T-helper 17 cell (primary cell): ENCODE measurements at places on chromosomes 7 and 10.

- DNase-seq: no peak
These were observed 33.7 kb upstream of the TMEM26 start for GRCh38 chr10:61486738-61487396.

DNA sequence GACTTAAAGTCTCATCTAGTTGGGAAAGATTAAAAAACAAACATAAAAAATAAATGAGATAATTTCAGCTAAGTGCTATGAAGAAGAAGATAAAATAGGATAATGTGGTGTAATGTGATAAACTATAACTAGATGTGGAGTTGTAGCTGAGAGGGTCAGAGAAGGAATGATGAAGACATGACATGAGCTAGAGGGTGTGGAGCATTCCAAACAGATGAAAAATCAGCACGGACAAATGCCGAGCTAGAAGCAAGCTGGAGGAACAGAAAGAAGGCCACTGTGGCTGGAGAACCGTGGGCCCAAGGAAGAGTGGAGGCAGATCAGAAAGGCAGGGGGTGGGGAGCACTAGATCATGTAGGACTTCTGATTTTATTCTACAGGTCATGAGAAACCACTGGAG is 70.6 kb downstream of the CDK6 start:
- no peak for DNase-seq

- DNase-seq: no peak
These were observed 174.1 kb downstream of the RPS24 start for GRCh38 chr10:78207776-78208175.

- DNase-seq: no peak
These were observed 1.6 kb downstream of the FRMD4A start for GRCh38 chr10:14328881-14329672.

GRCh38 chr7:36273836-36274235 is 115.8 kb upstream of the ANLN start:
- no peak for DNase-seq

DNA sequence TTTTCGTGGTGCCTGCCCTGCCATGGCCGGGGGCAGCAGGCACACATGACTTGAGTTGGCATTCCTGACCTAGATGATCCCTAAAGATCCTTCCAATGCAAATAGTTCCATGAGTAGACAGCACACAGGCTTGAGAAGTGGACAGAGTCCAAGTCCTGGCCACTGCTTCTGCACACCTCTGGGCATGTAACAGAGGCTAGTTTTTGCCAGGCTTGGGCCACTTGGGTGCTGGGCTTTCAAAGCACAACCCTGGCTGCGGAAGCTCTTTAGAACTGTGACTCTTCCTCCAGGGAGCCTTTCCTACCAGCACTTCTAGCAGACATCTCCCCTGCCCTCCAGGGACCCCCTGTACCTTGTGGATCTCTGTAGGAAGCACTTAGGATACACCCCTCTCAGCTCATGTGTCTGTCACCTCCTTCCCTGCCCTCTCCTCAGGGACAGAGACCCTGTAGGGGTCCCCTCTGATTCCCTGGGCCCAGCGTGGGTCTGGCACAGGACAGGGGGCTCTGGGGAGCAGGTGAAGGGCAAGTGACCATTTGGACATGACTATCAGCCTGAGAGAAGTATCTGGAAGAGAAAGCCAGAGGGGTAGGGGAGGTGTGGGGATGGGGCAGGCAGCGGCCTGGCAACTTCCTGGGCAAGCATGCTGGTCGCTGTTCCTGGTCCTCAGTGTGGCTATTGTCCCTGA is 36.2 kb downstream of the ZCCHC24 start:
- no peak for DNase-seq

DNA sequence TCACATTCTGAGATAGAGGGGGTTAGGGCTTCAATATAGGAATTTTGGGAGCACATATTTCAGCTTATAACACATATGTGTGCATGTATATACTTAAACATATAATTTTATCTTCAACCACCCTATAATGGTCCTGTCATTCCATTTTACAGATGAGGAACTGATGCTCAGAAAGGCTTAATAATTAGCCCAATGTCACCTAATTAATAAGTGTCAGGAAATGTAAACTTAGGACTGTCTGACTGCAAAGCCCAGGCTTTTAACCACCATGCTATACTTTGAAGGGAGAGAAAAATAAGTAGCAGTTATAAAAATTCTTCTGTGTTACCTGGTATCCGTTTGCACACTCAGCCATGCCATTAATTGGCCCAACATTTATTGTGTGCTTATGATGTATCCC is 172.6 kb downstream of the SKIDA1 start:
- DNase-seq: no peak

DNA sequence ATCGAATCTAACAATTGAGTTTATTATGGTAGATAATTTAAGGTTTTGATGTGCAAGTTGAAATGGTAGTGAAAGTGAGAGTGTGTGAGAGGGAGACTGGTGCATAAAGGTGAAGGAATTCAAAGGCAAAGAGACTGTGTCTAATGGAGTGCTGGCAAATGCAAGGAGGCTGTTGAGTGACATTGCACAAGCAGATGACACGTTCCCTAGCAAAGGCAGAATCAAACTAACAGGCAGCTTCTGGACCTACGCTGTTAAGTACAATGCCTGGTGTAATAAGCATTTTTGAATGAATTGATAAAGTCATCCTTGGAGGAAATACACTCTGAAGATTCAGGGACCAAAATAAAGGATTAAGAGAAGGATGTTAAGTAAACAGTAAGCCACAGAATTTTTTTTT is 11.7 kb upstream of the GPR141 start:
- no peak for DNase-seq
